ENCODE measurements at places on chromosomes 7 and 10. TPM values are rescaled to one million over a fixed set of nuclear protein-coding genes. Genes with fewer than 3 reads are reported as not detected.

The UNCX gene
- not detected for total RNA-seq

GRCh38 chr7:11533229-11533820, 298.7 kb downstream of the THSD7A start:
- no peaks in the 10 kb centered on the region for H3K27me3 ChIP-seq
- H3K27ac ChIP-seq = no peak overlapping the region
- no peaks in the 10 kb centered on the region for H3K4me1 ChIP-seq
- no peak for DNase-seq

The NODAL gene
- not detected for total RNA-seq

DNA sequence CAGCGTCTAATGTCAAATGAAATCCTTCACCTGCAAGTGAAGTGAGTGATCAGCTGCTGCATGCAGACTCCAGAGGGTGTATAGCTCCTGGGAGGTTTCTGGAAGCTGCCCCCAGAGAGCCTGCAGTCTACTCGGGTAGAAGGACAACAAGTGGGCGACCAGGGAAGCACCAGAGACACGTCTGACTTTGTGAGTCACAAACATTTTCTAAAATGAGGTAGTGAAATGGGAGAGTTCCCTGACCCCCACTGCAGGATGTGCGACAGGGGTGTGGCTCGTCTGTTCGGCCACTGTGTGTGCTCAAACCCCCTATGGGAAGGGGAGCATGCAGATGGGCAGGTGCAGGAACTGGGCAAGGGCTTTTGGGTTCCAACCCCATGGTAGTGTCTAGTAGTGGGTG, 177.1 kb upstream of the PRKCQ start:
- no peak for DNase-seq
- no peaks in the 10 kb centered on the region for H3K4me1 ChIP-seq
- H3K36me3 ChIP-seq = no peaks in the 10 kb centered on the region
- H3K27me3 ChIP-seq = peaks cover 77% of the 10 kb centered on the region

- peaks cover 74% of the 10 kb centered on the region for H3K36me3 ChIP-seq
- no peak for DNase-seq
- H3K4me1 ChIP-seq = no peaks in the 10 kb centered on the region
- H3K4me3 ChIP-seq = no peak overlapping the region
- H3K27me3 ChIP-seq = no peaks in the 10 kb centered on the region
Observed at GRCh38 chr7:138515001-138515528, 55.0 kb downstream of the TRIM24 start.

The SLC18A3 gene
- not detected for total RNA-seq

GRCh38 chr7:86645225-86645608, 1.5 kb downstream of the GRM3 start:
- no peaks in the 10 kb centered on the region for H3K36me3 ChIP-seq
- no peaks in the 10 kb centered on the region for H3K4me1 ChIP-seq
- peaks cover 26% of the 10 kb centered on the region for H3K27me3 ChIP-seq
- H3K4me3 ChIP-seq = no peak overlapping the region
- no peak overlapping the region for H3K27ac ChIP-seq
- no peak for DNase-seq

DNA sequence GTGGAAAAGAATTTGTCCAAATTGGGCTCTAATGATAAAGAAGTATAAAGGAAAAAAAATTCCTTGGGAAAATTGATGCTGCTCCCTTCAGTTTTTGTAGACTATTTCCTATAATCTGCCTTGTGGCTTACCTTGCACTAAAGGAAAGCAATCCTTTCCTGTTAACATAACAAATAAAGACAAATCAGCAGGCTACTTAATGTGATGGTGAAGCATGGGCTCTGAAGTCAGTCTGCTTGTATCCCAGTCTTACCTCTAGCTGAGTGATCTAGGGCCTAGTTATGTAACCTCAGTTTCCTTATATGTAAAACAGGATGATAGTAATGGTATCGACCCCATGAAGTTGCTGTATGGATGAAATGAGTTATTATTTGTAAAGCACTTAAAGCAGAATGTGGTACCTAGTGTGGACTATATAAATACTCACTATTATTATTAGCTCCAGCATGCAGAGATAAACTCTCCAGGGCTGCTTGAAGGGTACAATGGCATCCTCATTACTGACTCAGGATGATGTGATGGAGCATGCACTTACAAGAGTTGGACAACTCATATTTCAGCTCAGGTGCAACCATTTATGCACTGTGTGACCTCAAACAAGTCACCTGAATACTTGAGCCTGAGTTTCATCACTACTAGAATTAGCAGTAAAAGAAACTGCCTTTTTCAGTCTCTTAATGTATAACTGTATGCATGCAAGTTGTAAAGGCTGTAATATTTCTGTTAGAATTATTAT, 156.1 kb downstream of the DKK1 start:
- H3K4me1 ChIP-seq = no peaks in the 10 kb centered on the region
- no peak overlapping the region for H3K4me3 ChIP-seq
- no peaks in the 10 kb centered on the region for H3K27me3 ChIP-seq
- DNase-seq = no peak

DNA sequence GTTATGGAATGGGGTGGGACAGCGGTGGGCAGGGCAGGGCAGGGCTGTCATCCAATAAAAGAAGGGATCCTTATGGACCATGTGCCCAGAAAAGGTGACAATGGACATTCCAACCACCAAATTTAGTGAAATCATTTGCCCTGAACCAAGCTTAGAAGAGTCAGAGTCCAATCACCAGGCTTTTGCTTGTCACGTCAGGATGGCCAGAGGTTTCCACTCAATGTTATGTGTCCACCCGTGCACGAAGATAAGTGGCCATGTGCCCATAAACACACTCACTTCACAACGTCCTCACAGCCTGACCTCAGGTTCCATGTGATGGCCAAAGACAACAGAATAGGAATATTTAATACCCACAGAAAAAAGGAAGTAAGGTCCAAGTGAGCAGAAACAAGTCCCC, 36.6 kb upstream of the PLPP4 start:
- DNase-seq = no peak
- no peaks in the 10 kb centered on the region for H3K27me3 ChIP-seq
- H3K4me1 ChIP-seq = no peaks in the 10 kb centered on the region
- H3K27ac ChIP-seq = no peak overlapping the region
- no peaks in the 10 kb centered on the region for H3K36me3 ChIP-seq

The FKBP6 gene
- not detected for total RNA-seq

The PTF1A gene
- total RNA-seq = not detected

DNA sequence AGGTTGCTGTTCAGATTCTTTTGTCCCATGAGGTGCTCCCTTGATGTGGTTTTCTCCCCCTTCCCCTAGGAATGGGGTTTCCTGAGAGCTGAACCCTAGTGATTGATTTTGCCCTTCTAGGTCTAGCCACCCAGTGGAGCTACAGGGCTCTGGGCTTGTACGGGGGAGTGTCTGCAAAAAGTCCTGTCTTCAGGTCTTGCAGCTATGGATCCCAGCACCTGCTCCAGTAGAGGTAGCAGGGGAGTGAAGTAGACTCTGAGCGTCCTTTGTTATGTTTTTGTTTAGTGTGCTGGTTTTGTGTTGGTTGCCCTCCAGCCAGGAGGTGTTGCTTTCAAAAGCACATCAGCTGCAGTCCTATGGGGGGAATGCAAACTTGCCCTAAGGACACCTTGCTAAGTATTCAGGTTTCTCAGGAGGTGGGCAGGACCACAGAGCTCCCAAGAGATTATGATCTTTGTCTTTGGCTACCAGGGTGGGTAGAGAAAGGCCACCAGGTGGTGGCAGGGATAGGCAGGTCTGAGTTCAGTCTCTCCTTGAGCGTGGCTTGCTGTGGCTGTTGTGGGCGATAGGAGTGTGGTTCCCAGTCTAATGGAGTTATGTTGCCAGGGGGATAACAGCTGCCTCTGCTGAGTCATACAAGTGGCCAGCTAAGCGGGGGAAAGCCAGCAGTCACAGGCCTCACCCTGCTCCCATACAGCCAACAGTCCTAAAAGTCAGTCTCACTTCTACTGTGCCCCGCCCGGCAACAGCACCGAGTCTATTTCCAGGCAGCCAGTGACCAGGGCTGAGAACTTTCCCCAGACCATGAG, 92.4 kb upstream of the JCAD start:
- H3K4me3 ChIP-seq = no peak overlapping the region
- H3K27me3 ChIP-seq = peaks cover 54% of the 10 kb centered on the region
- peaks cover 8% of the 10 kb centered on the region for H3K36me3 ChIP-seq
- H3K27ac ChIP-seq = no peak overlapping the region
- peaks cover 14% of the 10 kb centered on the region for H3K4me1 ChIP-seq
- DNase-seq = peak; percentile 42

- H3K36me3 ChIP-seq = no peaks in the 10 kb centered on the region
- H3K4me3 ChIP-seq = no peak overlapping the region
- peaks cover 14% of the 10 kb centered on the region for H3K4me1 ChIP-seq
- no peak for DNase-seq
- H3K27me3 ChIP-seq = peaks cover 2% of the 10 kb centered on the region
- H3K27ac ChIP-seq = no peak overlapping the region
Observed at GRCh38 chr10:124220971-124221355, 127.6 kb upstream of the CHST15 start.

DNA sequence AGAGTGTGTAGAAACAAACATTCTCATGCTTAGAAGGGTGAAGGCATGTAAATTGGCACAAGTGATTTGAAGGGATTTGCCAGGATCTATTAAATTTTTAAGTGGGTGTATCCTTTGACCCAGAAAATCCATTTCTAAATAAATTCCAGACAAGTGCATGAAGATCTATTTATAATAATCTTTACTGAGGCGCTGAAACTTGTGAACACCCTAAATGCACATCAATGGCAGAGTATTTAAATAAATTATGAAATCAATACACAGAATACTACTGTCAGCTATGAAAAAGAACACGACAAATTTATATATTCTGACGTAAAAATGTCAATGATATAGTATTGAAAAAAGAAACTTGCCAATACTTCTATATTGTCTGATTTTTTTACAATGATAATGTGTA, 17.9 kb downstream of the ZNF777 start:
- peaks cover 20% of the 10 kb centered on the region for H3K4me1 ChIP-seq
- H3K4me3 ChIP-seq = no peak overlapping the region
- DNase-seq = no peak
- H3K27ac ChIP-seq = no peak overlapping the region

- DNase-seq = no peak
- peaks cover 39% of the 10 kb centered on the region for H3K36me3 ChIP-seq
- no peak overlapping the region for H3K27ac ChIP-seq
- H3K27me3 ChIP-seq = no peaks in the 10 kb centered on the region
Observed at GRCh38 chr7:7175075-7175695, 7.2 kb upstream of the C1GALT1 start.

The CRPPA gene
- total RNA-seq = 1.1 TPM

Measured in activated CD8-positive, alpha-beta memory T cell treated with anti-CD3 and anti-CD28 coated beads, Interleukin-2, amount 10 ng/mL, durations not matched to agents 7 days and 5 days (primary cell).